ENCODE measurements at places on chromosomes 11 and 22.

DNA sequence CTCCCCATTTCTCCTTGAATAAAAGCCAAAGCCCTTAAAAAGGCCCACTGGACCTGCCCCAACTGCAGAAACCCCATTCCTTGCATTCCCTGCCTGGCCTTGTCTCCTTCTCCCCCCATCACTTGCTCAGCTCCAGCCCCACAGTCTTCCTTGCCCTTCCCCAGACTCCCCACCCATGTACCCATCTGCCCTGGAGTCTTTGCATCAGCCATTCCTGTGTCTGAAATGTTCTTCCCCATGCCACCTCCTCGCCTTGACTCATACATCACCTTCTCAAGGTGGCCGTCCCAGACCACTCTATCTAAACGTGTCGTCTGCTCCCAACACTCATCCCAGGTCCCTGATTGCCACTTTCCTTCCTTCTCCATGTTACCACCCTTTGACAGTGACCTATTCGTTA lies 77.4 kb upstream of the SHANK2 start:
- DNase-seq: no peak

DNA sequence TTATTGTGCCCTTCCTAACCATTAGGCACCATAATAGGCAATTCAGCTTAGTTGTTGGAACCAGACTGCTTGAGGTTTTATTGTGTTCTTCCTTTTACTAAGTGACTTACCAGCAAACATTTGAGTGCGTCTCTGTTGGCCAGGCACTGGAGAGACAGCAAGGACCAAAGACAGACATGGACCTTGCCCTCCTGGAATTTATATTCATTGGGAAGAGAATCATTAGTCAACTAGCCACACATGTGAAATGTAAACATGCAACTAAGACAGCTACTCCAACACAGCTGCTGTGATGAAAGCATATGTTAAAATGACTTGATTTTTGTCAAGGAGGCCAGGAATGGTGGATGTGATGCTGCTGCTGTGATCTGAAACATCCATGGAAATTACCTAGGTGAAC lies 106.4 kb downstream of the TRAF6 start:
- no peak for DNase-seq

- DNase-seq: no peak
Observed at GRCh38 chr22:43561415-43562178, 149.8 kb downstream of the MPPED1 start.

DNA sequence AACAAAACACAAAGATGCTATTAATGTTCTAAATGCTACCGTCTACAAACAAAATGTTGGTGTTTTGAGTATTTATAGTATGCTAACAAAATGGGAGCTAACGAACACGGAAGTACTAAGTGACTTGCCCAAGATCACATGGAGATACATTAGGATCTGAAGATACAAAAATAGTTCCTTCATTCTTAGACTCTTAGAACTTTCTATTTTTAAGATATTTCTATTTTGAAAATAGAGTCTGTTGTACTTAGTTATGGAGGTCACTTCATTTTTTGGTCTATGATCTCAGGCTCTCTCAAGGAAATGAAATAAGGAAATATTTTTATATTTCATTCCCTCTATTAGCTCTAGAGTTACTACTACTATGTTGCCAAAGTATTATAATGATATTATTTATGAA lies 64.2 kb downstream of the APOL5 start:
- no peak for DNase-seq

DNA sequence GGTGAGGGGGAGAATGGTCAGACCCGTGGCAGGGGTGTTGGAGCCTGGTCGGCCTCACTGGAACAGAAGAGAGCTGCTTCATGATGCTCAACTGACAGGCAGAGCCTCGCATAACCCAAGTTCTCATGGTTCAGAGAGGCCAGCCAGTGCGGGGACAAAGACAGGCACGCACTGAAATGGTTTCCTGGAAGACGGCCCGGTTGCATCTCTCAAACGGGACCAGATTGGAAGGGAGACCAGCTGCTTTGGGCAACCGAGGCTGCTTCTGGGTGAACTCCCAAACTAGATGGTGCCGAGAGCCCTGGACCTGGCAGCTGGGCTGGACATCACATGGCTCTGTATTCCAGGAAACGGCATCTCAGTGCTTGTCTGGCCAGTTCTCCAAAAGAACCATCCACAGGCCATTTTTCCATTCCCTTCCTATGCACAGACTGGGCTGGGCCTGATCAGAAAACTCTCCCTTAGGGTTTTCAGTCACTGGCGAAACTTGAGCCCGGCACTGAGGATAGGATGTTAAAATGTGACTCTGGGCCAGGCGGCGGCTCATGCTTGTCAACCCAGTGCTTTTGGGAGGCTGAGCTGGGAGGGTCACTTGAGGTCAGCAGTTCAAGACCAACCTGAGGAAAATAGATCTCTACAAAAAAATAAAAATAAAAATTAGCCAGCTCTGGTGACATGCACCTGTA lies 80.1 kb upstream of the PRODH start:
- DNase-seq: no peak

DNA sequence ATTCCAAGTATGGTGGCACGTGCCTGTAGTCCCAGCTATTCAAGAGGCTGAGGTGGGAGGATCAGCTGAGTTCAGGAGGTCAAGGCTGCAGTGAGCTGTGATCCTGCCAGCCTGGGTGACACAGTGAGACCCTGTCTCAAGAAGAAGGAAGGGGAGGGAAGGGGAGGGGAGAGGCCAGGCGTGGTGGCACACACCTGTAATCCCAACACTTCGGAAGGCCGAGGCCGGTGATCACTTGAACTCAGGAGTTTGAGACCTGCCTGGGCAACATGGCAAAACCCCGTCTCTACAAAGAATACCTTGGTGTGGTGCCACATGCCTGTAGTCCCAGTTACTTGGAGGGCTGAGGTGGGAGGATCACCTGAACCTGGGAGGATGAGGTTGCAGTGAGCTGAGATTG lies 145.7 kb downstream of the SHANK2 start:
- DNase-seq: no peak

- no peak for DNase-seq
Observed at GRCh38 chr11:134278356-134278755, 2.2 kb downstream of the GLB1L3 start.

DNA sequence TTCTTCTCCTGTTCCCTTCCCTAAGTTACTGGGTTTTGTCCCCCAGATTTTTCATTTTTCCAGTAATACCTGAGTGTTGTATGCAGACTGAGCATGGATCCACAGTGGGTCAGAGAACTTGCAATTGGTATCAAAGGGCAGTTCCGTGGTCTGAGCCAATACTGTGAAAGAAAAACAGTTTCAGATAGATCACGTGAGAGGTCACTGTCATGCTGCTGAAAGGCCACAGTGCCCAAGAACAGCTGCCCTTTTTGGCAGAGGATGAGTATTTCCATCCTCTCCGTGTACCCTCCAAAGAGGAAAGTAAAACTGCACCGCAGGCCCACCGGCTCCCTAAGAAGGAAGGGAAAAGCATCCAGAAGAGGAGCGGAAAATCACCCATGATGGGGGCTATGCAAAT lies 73.0 kb upstream of the TBCEL start:
- DNase-seq: no peak

GRCh38 chr11:126293726-126294125 lies 10.1 kb upstream of the DCPS start:
- no peak for DNase-seq

DNA sequence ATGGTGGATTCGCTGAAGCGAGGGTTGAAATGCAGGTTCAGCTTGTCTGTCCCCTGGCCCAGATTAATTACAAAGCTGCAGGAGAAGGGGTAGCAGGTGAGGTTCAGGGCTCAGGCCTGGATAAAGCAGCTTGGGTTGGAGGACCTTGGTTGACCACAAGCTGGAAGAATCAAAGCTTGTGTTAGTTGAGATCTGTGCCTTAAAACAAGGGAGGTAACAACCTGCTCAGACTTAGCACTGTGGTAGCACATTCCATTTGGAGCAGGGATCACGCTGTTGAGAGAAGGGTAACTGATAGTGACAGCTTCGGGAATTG lies 9.3 kb downstream of the LGALS2 start:
- DNase-seq: no peak

GRCh38 chr11:128776424-128777284 lies 82.8 kb downstream of the FLI1 start:
- no peak for DNase-seq

DNA sequence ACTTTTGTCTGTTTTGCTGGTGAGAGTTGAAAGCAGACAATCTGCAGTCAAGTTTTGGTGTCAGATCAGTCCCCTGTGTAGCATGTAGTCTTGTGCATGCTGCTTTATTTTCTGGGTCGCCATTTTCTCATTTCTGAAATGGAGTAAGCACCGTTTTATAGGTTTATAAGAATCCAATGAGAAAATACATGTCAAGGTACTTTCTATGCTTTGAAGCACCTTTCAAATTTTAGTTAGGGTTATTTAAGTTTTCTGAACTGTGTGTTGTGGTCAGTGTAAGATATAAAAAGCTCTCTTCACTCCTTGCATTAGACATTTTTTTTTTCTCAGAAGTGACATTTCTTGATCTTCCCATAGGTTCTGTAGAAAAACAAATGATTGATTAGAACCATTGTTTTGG lies 283.2 kb downstream of the ETS1 start:
- DNase-seq: no peak

- no peak for DNase-seq
Observed at GRCh38 chr11:2844116-2844842, 41.3 kb downstream of the CDKN1C start.

DNA sequence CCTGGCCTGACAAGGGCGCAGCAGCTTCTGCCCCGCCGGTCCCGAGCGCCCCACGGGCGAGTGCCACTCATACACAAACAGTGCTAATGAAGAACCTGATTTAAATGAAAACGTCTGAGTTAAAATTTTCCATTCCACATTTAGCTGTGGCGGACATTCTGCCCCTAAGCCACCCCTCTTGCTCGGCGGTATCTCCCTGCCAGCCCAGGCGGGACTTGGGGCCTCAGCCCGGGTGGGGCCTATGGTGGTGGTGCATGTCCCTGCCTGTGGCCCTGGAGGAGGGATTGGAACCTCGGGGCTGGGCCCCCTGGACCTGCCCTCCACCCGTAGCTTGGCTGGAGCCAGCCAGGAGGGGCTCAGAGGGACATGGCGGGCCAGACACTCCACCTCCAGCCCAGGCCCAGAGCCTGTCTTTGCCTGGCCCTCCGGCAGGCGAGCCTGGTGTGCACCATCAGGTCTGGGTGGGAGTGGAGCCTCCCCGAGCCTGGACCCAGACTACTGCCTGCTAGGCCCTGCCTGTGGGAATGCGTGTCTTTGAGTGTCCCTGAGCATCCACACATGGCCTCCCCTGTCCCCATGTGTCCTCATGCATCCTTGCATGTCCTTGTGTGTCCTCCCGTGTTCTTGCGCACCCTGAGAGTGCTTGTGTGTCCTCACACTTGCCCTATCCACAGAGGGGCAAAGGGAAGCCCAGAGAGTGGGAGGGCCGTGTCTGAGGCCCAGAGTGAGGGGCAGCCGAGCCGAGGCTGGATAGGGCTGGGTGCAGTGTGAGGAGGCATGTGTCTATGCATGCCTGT lies 4.4 kb downstream of the ZDHHC8 start:
- DNase-seq: no peak

DNA sequence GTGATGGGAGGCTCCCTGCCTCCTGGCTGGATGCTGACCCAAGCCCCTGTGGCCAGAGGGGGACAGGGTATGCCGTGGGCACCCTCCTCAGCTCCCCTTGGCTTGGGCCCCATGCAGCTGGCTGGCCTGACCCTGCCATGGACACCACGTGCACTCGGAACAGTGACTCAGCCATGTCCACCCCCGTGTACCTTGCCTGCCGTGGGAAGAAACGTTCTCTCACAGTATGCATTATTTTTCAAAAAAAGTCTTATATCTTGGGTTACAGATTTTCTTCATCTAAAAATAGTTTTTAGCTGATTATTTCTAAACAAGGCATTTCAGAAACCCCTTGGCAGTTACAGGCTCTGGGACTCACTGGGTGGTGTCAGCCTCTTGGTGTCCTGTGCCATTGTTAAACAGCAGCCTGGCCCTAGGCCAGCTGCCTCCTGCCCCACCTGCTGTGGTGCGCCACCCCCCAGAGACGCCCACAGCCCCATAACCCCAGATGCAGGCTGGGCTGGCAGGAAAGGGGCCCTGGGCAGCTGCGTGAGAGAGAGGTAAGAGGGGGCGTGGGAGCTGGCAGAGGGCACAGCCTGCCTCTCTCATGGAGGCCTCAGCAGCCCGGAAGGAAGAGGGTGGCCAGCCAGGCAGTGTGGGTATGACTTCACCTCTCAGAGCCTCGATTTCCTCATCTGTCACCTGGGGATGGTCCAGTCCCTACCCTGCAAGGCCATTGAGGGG lies 99.8 kb downstream of the MORC2 start:
- no peak for DNase-seq

DNA sequence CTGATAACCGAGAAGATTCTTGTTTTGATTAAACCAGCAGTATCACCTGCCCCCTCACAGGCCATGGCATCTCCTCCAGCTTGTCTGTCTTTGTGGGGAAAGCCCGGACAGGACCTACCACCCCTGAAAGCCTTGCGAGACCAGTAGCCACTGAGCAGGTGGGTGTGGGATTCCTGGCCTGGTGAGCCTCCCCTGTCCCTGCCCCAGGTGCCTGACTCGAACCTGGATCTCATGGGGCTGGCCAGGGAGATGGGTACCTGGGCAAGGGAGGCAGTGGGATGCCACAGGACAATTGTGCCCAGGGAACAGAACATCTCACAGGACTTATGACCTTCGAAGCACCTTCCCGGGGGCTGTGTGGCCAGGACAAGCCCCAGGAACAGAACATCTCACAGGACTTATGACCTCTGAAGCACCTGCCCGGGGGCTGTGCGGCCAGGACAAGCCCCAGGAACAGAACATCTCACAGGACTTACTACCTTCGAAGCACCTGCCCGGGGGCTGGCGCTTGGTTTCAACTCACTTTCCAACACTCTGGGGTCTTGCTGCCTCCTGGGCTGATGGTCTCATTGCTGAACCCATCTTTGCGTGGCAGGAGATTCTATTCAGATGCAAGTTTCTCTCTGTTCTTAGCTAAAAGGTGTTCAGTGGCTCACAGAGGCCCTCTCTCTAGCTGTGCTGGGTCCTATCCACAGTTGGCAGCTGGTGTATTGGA lies 854.5 kb downstream of the BRD1 start:
- DNase-seq: no peak

DNA sequence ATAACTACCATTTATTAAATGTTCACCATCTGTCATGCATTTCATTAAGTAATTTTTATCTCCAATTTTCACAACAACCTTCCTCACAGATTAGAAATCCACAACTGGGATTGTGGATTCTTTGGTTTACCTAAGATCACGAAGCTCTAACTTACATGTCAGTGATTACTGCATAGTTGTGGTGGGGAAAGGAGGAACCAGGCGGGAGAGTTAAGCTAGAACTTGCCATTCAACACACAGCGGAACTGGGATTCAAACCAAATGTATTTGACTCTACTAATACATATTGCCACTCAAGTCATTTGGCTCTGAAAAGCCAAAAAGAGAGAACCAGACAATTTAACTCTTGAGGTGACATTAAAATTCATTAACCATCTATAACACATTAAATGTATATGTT lies 10.4 kb upstream of the LAYN start:
- no peak for DNase-seq

GRCh38 chr22:24985826-24986214 lies 33.3 kb downstream of the KIAA1671 start:
- DNase-seq: no peak

DNA sequence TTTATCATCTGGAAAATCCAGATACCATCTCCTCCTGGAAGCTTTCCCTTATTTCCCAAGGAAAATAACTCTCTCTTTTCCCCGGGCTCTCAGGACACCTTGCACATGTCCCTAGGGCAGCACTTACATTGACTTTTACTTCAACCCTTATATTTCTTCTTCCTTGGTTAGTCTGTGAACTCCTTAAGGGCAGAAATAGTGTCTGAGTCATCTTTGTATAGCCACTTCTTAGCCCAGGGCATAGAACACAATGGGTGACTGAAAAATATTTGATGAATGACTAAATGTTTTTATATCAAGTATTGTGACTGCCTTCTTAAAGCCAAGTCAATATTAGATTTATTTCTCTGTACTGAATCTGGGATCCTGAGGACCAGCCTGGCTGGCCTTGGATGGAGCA lies 45.4 kb upstream of the MYOD1 start:
- no peak for DNase-seq

Measured in activated B cell treated with CpG ODN at 0.5 μM for 24 hours (primary cell).